ENCODE measurements at places on chromosomes 7 and 10. TPM values are rescaled to one million over a fixed set of nuclear protein-coding genes. Genes with fewer than 3 reads are reported as not detected.

GRCh38 chr10:93147281-93147680 is 73.6 kb downstream of the CYP26A1 start:
- H3K4me3 ChIP-seq = no peak overlapping the region
- H3K4me1 ChIP-seq = no peaks in the 10 kb centered on the region
- no peak for DNase-seq
- H3K27ac ChIP-seq = no peak overlapping the region
- H3K36me3 ChIP-seq = no peaks in the 10 kb centered on the region

Gene KDM7A
- 3.0 TPM for polyA plus RNA-seq

DNA sequence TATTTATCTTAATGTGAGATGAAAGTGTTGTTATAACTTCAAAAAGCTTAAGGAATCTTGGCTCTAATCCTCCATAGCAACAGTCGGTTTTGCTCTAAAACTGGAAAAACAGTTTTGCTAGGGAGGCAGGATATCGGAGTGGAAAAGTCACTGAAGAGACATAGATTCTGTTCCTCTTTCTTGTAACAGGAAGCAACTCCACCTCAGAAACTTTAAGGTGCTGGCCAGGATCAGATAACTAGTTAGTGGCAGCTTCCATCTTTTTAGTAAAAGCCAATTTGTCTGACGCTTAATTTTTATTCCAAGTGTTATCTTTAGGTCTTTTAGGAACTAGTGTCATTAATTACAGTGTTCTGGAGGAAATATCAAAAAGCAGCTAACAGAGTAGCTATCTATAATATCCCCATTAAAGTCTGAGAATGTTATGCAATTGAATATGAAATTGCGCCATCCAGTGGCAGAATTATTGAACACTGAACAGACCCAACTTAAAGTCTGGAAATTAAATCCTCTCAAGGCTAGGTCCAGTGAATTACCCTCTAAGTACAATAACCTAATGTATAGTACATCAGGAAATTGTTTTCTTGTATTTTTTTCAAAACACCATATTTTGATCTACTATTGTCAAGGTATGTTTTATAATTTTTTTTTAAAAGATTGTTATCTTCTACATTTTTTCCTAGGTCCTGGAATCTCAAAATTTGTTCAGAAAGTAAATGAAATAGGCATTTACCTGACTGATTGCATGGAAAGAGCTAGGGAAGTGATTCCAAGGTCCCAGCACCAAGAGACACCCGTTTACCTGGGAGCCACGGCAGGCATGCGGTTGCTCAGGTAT is 65.9 kb upstream of the CC2D2B start:
- H3K4me1 ChIP-seq = peaks cover 5% of the 10 kb centered on the region
- H3K27me3 ChIP-seq = peaks cover 3% of the 10 kb centered on the region
- no peak overlapping the region for H3K4me3 ChIP-seq
- no peaks in the 10 kb centered on the region for H3K36me3 ChIP-seq
- peak; percentile 65 for DNase-seq

DNA sequence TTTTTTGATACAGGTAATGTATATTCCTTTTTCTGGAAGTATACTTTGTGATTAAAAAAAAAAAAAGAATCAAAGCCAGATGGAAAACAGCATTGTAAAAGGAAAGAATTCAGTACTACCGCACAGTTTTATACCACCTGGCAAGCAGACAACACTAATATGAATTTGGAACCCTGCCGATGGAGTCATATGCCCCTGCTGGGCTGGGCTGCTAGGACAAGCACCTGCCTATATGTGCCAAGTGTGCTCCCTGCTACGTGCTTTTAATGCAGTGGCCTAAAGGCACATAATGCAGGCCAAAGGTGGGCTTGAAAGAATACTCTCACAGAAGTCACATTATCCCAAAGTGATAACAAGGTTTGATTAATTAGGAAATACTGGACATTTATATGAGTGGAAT is 29.8 kb upstream of the WAC start:
- no peaks in the 10 kb centered on the region for H3K36me3 ChIP-seq
- H3K4me3 ChIP-seq = no peak overlapping the region
- no peak overlapping the region for H3K27ac ChIP-seq

Gene GPC2
- polyA plus RNA-seq = not detected

DNA sequence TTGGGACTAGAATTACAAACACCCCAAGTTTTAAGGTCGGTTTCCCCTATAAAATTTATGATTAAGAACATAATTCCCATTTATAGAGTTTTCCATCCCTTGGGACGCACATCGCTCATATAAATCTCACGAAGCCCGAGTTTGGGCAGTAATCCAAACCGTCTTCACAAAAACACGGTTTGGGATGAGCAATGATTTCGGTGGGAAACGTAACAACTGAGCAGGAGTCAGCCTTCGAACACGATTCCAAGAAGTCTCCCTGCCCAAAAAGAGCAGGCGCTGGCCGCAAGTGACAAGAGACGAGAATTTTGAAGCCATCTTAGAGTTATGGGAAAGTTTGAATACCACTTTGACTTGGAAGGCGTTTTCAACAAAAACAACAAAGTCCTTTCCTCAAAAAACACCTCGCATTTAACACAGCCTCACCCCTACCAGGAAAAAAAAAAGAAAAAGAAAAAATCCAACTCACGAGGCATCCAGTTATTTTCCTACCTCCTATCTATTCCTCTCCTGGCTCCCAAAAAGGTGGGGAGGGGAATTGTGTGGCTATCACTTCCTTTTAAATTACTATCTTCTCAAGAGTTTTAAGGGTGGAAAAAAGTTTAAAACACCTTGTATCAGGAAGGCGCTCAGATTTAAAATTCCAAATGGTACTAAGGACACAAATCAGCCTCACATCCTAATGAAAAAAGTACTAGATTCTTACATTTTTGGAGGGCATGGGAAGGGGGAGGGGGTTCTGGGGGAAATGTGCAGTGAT is 1.6 kb downstream of the SEPHS1 start:
- peak overlapping the region; percentile 87 for H3K27ac ChIP-seq
- no peak for DNase-seq
- peak overlapping the region; percentile 84 for H3K4me3 ChIP-seq
- H3K27me3 ChIP-seq = peaks cover 3% of the 10 kb centered on the region
- H3K36me3 ChIP-seq = peaks cover 5% of the 10 kb centered on the region

GRCh38 chr7:2471396-2471795 is 4.8 kb downstream of the GRIFIN start:
- H3K27me3 ChIP-seq = peaks cover 8% of the 10 kb centered on the region
- H3K27ac ChIP-seq = no peak overlapping the region
- no peak for DNase-seq
- H3K36me3 ChIP-seq = no peaks in the 10 kb centered on the region

Gene FAM221A
- polyA plus RNA-seq = 1.8 TPM

Gene XRCC2
- polyA plus RNA-seq = 0.84 TPM

Gene KLF14
- polyA plus RNA-seq = not detected

DNA sequence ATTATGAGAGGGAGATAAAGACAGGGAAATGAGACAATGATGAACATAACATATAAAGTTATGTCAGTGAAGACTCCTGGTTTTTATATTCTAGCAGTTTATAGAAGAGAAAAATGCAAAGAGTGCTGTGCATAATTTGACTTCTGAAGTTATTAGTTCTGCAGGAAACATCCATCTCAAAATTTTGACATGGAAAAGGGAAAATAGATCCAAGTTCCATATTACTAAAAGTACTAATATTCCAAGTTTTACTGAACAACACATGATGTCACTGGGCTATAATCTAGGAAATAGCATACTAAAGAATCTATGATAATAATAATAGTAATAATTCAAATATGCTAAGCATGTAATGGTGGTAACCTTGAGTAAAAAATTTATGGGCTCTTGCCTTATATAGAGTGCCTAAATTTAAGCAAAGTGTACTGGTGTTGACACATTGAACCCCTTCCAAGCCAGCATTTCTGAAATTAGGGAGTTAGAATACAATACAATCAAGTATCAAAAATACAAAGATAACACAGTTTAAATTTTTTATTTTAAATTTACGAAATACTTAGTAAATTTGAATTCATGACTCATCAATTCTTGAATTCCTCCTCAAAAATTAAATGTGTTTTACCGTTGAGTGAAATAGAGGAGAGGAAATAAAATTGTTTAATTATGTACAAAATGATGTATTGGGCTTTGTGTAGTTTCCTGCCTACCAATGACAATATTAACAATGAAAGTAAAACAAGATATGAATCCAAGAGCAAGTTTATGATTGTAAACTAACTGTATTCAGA is 102.8 kb upstream of the KCND2 start:
- H3K27ac ChIP-seq = no peak overlapping the region
- H3K36me3 ChIP-seq = no peaks in the 10 kb centered on the region
- no peak for DNase-seq
